ENCODE measurements at places on chromosomes 16 and 17.

DNA sequence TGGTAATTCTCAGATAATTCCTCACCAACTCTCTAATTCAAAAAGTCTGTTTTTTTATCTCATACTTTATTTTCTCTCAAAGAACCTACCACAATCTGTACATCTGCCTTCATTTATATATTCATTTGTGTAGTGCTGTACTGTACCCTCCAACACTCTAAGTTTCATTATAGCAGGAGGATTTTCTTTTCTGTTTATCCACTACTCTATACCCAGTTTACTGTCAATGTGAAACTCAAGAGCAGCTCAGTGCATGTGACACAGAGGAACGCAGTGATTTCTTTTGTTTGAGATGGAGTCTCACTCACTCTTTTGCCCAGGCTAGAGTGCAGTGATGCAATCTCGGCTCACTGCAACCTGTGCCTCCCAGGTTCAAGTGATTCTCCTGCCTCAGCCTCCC is 117.8 kb downstream of the ADAMTS18 start:
- no peak for DNase-seq

DNA sequence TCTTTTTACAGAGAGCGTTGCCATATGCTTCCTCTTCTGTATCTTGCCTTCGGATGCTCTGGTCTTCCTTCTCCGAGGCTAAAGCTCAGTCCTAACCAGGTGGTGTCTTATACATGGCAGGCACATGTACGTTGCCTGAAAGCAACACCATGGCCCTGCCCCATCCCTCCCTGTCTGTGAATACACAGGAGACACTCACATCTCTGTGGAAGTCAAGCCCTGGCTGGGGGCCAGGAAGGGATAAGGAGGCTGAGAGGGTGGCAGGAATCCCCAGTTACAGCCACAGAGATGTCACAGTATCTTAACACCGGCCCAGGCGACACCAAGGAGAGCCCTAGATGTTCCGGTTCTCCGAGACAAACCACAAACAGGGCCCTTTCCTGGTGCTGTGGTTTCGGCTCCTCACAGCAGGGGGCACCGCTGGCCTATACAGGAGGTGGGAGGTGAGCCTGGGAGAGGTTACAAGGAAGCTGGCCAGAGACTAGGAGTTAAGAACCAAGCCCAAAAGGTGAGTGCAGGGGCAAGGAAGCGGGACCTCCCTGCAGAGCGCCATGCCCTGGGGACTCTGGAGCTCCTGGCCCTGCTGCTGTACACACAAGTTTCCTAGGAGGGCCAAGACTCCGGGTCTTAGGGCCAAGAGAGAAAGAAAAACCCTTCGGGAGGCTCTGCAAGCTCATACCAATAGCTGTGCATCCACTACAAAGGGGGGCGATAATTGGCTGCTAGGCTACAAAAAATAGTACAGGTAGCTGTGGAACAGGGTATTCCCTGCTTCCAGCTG is 41.7 kb downstream of the SRL start:
- no peak for DNase-seq

GRCh38 chr17:73710095-73710592 is 65.9 kb upstream of the SDK2 start:
- no peak for DNase-seq

DNA sequence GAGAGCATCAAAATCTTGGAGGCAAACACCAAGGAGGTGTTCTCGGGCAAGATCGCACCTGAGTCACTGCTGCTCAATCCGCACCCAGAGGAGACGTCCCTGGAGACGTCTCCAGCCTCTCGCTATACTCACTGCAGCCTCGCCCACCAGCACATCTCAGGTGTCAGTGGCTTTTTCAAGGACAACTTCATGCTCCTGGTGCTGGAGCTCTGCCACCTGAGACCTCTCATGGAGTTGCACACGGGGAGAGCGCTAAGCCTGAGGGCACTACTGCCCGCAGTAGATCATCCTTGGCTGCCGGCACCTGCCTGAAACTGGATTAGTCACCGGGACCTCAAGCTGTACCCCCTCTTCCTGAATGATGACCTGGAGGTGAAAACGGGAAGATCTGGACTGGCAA is 2.6 kb upstream of the MBTPS1 start:
- DNase-seq = no peak

- no peak for DNase-seq
Measured at GRCh38 chr17:76501827-76502307, 644 bp upstream of the RHBDF2 start.

DNA sequence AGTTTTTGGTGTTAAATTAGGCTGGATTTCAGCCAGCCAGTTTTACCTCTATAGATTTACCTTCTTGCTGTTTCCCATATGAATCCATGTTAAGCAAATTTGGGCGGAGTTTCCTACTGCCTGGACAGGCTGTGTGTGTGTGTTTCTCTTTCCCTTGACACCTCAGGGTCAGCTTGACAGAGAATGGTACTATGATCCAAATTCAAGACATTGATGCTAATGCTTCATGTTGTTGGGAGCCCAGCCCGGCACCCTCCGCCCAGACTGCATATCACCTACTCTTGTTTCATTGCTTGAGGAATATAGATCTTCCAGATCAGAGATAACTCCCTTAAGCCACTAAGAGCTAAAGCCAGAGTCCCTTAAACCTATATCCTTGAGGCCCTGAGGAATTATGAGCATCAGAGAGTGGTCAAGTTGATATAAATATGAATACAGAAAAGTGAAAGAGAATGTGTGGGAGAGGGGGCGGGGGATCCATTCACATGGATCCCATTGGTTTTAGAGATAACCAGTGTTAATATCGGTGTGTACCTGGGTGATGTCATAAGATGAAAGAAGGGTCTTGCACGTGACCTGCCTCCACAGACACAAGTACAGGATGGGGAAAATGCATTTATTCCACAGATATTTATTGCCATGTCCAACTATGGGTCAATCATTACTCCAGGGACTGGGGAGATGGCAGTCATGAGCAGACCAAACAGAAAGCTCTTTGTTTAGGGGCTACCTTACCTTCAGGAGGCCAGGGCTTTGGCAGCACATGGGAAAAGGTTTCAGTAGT is 69.7 kb downstream of the WIPI1 start:
- no peak for DNase-seq

- no peak for DNase-seq
Measured at GRCh38 chr16:19559242-19559910, 3.9 kb downstream of the VPS35L start.

DNA sequence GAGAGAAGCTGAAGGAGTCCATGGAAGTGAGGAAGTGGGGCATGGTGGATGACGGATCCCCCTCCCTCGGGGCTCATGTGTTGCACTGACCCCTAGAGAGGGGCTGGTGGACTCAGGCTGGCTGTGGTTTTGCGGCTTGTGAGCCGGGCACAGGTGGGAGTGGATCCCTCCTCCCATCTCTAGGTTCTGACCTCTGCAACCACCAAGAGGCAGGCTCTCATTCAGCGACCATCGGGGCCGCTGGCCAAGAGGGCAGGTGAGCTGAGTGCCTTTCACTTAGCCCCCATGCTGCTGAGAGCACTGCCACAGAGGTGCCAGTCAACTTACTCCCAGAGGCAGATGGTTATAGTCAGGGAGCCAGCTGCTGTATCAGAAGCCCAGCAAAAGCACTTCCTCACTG is 67.3 kb downstream of the SCNN1B start:
- no peak for DNase-seq

GRCh38 chr17:47057830-47058229 is 78.8 kb upstream of the RPRML start:
- no peak for DNase-seq

GRCh38 chr17:75753514-75754377 is 11.2 kb downstream of the GALK1 start:
- no peak for DNase-seq

DNA sequence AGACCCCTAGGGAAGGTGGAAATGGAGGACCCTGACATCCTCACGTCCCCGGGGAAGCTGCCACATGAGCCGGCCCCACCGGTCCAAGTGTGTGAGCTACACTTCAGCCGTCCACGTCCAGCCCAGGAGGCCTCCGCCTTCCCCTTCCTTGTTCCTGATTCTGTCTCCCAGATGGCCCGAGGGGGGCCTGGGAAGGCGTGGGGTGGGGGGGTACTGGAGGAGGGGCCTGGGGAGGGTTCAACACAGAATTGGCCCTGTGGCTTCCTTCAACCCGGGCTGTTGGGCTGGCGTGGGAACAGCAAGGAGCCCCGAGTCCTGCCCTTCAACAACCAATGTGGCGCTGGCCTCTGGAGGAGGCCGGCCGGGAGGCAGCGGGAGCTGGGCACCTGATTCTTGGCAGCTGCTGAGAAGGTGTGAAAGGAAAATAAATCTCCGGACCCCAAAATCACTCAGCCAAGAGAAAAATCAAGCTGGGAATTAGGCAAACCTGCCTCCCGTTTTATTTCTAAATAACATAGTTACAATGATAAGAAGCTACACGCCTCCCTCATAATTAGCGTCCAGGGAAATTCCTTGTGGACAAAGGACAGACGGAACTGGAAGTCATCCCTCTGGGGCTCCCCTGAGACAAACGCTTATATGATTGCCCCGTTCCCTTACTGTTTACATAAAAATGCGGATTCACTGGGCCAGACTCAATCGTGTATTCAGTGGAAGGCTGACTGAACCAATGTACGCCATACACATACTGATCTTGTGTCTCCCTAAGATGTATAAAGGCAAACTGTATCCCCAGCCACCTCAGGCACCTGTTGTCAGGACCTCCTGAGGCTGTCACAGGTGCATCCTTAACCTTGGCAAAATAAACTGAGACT is 1.8 kb upstream of the APRT start:
- no peak for DNase-seq

GRCh38 chr16:87252269-87252970 is 64.8 kb downstream of the C16orf95 start:
- no peak for DNase-seq

GRCh38 chr17:9381068-9381467 is 194.6 kb downstream of the STX8 start:
- DNase-seq = no peak

- DNase-seq = no peak
Measured at GRCh38 chr16:55555436-55555835, 11.0 kb upstream of the CAPNS2 start.

DNA sequence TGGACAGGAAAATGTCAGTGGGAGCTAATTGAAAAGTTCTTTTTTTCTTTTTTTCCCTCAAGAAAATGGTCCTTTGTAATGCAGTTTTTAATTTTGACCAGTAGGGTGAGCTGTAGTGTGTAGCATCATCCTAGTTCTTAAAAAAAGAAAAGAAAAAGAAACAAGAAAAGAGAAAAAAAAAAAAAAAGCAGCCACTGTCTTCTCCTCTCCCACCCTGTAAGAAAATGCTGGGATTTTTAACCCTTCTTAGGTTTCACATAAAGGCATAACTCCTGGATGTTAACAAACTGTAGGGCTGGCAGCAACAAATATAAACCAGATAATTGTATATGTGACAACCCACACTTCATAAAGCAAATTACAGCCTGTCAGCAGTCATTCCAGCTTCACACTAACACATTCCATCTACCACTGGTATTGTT is 78.1 kb downstream of the SKAP1 start:
- no peak for DNase-seq

GRCh38 chr16:66171578-66171977 is 194.9 kb upstream of the CDH5 start:
- no peak for DNase-seq

DNA sequence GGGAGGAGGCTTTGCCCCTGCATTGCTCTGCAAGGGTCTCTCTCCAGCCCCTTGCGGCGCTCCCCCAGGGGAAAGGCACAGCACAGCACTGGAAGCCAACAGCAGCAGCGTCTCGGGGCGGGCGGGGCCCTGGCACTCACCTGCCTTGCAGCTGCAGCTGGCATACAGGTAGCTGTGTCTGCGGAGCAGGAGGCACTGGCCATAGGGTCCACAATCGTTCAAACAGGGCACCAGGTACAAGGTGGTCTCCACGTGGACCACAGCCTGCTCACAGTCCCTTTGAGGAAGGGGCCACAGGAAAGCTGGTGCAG is 4.2 kb upstream of the MRPL28 start:
- no peak for DNase-seq

- DNase-seq = peak; percentile 9
Measured at GRCh38 chr16:17515421-17516210, 44.9 kb upstream of the XYLT1 start.

- no peak for DNase-seq
Measured at GRCh38 chr17:13806092-13806491, 204.4 kb upstream of the HS3ST3A1 start.

- DNase-seq = no peak
Measured at GRCh38 chr17:7634384-7634783, 4.4 kb downstream of the SHBG start.

GRCh38 chr16:76654088-76654820 is 377.1 kb downstream of the CNTNAP4 start:
- DNase-seq = no peak

DNA sequence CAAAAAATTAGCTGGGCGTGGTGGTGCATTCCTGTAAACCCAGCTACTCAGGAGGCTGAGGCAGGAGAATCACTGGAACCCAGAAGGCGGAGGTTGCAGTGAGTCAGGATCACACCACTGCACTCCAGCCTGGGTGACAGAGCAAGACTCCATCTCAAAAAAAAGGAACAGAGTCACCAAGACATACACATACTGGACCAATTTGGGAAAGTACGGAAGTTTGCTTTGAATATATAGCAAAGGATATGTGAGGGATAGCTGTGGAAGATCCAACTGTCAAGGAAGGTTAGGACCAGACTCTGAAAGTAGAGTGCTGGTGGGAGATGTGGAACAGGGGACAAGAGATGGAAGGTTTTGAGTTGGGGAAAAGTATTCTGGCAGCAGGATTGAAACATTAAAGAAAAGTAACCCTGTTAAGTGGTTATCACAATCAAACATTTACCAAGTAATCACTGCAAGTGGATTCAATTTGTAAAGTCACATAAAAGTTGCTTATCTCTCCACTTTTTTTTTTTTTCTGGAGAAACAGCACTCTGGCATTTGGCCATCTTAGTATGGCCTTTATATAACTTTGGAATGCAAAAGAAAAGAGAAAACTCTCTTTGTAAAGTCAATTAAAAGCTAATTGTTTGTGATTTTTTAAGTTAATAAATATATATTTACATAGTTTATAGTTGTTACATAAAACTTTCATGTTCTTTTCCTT is 259.4 kb upstream of the TBX2 start:
- DNase-seq = no peak

- DNase-seq = no peak
Measured at GRCh38 chr17:49798738-49799137, 10.3 kb downstream of the KAT7 start.

- DNase-seq = peak; percentile 61
Measured at GRCh38 chr16:25151996-25152395, 40.5 kb downstream of the LCMT1 start.

- DNase-seq = no peak
Measured at GRCh38 chr16:87206646-87207451, 110.3 kb downstream of the C16orf95 start.

DNA sequence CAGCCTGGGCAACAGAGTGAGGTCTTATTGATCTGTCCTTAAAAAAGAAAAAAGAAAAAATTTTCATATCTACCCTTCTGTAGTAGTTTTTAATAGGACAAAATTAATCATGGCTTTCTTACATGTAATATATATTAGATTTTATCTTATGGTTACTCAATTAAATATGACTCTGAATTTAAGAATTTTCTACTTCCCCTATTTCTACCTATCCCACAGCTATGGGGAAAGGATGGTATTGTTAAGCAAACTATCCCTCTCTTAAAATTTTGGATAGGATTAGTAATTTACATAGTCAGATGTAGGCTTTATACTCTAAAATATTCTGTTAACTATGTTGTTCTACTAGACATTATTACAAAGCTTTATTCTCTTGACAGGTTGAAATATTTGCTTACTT is 62.5 kb downstream of the NQO1 start:
- DNase-seq = no peak

GRCh38 chr17:44220213-44221083 is 973 bp upstream of the UBTF start:
- no peak for DNase-seq

GRCh38 chr16:25018972-25019617 is 3.9 kb upstream of the ARHGAP17 start:
- no peak for DNase-seq
